ENCODE measurements at places on chromosomes 7 and 10.

DNA sequence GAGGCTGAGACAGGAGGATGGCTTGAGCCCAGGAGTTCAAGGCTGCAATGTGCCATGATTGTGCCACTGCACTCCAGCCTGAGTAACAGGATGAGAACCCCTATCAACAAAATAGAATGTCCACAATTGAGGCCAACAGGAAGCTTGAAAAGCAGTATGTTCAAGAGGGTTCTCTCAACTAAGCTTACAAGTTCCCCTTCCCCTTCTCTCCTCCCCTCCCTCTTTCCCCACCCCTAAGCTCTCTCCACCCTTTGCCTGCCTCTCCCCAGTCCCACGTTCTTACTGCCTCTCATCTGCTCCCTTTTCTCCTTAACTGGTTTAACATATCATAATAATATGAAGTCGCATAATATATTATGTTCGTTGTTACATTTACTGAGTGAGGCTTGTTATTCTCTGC, 35.4 kb downstream of the KIAA1549 start:
- no peak for DNase-seq

- DNase-seq, result no peak
These were observed 165.9 kb upstream of the PLXNA4 start for GRCh38 chr7:132742189-132742612.

GRCh38 chr10:127715782-127716378, 21.1 kb upstream of the FOXI2 start:
- no peak for DNase-seq

GRCh38 chr10:78212060-78212785, 178.6 kb downstream of the RPS24 start:
- no peak for DNase-seq

- DNase-seq, result no peak
These were observed 254.1 kb downstream of the DIP2C start for GRCh38 chr10:435397-435796.

GRCh38 chr7:98178321-98178720, 32.9 kb upstream of the BHLHA15 start:
- no peak for DNase-seq

GRCh38 chr7:139661043-139661440, 116.8 kb downstream of the HIPK2 start:
- no peak for DNase-seq

DNA sequence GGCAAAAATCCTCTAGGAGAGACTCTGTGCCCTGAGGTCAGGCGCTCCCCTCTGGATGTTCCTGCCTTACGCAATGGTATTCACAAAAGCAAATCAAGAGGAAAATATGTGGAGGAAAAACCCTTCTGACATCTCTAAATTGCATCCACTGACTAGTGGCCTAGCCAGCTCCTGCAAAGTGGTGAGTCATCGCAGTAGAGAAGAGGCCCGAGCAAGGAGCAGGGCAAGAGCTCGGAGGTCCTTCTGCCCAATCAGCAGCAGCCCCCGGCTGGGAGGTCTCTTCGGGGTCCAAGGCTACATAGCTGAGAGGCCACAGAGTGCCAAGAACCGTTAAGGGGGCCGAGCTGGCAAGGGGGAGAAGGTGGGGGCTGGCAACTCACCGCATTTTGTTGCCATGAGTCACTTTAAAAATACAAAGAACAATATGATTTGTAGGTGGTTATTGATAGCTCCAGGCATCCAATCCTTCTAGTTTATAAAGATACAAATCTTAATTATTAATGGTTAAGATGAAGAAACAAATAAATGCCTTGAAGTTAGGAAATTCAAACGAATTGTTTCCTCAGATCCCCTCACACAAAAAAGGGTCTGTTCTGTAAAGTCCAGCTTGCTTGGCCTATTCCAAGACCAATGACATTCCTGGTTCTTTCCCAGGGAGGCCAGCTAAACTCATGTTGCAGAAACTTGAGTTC, 161.6 kb downstream of the PKD1L1 start:
- DNase-seq, result no peak

GRCh38 chr7:32163141-32163806, 93.1 kb upstream of the PDE1C start:
- no peak for DNase-seq

DNA sequence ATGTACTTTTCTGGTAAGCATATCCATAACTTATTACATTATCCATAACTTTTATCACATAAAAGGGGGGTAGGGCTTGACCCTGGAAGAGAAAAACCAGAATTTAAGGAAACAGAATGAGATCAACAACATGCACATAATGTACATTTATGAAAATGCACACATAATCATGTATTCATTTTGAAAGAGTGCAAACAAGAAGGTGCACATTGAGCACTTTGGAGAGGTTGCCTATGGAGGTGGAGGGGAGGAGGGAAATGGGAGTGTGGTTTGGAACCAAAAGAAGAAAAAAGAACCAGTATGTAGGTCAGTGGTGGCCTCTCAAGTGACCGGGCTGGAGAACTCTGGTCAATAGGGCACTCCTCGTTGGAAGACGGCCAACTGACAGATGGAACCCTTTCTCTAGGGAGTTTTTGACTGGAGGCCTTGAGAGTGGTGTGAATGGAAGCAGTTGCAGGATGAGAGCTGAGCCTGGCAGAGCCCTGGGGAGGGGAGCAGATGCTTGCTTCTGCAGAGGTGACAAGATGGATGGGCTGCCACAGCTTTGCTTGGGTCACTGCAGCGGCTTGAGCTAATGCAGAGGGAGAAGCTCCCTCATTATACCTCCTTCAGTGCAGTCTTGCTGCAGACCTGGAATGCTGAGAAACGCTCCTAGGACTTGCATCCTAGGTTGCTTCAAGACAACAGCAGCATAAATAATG, 192.7 kb downstream of the SEC23IP start:
- DNase-seq, result no peak

GRCh38 chr10:123639131-123639530, 27.0 kb upstream of the GPR26 start:
- no peak for DNase-seq

DNA sequence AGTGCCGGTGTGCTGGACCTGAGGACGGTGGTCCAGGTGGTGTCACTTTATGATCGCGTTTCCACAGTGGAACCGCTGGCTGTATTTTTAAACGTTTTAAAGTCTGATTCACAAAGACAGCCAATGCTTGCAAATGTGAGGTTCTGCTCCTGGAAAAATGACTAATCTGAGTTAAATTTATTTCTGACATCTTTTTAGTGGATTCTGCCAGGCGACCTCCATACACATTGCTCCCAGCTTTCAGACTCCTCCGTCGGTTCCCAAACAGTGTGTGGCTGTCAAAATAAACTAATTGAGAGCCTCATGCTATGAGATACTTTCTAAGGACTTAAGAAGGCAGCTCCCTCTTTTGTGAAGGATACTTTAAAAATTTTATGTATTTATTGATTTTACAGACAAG, 12.7 kb upstream of the TTYH3 start:
- DNase-seq, result no peak

- DNase-seq, result no peak
These were observed 7.1 kb downstream of the NEBL start for GRCh38 chr10:20890009-20890408.

DNA sequence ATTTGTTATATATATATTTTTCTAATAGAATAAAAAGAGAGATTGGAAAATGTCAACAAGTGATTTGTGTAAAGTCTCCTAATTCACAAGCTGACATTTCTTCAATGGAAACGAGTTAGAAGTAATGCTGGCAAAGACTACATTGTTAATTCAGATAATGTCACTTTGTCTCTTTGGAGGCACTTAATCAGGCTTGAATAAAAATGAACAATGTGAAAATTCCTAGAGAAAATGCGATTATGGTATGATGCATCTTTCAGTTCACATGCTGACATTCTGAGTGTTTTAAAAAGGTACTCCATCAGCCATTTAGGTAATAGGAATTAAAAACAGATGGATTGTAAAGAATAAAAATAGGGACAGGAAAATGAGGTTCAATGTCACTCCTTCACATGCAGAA, 100.1 kb downstream of the SLC13A1 start:
- DNase-seq, result no peak

DNA sequence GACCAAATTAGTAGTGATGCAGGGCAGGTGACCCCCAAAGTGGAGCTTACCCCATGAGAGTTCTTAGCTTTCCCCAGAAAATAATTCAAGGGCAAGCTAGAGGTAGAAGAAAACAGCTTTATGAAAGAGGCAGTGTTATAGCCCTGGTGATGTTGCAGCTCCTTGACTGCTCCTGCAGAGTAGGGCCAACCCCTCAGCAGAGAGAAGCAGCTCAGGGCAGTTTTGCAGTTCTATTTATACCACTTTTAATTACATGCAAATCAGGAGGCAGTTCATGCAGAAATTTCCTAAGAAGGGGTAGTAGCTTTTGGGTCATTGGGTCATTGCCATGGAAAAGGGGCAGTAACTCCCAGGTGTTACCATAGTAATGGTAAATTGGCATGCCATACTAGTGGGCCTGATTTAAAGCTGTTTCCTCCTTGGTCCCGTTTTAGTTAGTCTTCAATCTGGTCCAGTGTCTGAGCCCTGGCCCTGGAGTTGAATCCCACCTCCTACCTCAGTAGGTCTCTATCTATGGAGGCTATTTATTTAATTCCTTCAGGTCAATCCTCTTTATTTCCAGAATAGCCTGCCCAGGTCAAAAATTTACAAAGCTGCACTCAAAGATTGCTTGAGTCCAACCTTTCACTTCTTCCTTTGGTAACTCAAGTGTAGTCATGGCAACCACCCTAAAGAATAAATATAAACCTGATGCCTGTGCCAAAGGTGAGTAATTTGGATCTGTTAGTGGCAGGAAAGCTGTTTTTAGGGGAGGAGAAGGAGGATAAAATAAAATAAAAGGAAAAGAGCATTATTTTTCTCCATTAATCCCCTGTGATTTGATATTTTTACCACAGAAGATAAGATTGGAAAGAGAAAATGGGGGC, 29.5 kb downstream of the PLXDC2 start:
- DNase-seq, result no peak

DNA sequence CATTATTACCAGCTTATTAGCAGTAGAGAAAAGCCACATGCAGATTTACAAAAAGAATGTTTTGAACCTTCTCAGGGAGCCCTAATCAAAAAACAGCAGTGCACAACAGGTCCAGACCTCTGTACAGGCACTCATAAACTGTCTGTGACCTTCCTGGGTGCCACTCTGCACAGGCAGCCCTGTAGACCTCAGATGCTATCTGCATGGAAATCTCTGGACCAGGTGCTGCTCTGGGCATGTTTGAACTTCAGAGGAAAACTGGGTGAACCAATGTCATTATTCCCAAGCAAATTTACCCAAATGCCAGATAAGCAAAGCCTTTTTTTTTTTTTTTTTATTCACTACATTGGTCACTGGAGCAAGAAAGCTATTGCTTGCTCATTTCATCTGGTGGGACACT, 104.2 kb downstream of the NPY start:
- no peak for DNase-seq

DNA sequence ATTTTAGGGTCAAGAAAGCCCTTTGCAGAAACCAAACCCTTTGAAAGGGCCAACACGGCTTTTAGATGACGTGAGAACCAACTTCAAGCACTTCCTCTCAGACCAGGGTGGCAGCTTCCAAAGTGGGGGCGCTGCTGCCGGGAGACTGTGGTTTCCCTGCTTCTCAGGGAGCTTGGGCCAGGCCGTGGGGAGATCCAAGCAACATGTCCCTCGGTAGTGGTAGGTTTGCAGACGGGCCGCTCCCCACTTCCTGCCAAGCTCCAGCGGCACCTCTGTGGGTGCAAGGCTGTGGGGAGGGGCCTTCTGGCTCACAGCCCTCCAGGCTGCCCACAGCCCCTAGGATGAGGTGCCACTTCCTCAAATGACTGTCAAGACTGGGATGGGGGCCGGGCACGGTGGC, 132.4 kb downstream of the FAM53B start:
- DNase-seq, result no peak

- DNase-seq, result no peak
These were observed 28.1 kb upstream of the CDH23 start for GRCh38 chr10:71368643-71369042.

GRCh38 chr7:4166340-4166739, 515.8 kb upstream of the FOXK1 start:
- DNase-seq, result no peak

DNA sequence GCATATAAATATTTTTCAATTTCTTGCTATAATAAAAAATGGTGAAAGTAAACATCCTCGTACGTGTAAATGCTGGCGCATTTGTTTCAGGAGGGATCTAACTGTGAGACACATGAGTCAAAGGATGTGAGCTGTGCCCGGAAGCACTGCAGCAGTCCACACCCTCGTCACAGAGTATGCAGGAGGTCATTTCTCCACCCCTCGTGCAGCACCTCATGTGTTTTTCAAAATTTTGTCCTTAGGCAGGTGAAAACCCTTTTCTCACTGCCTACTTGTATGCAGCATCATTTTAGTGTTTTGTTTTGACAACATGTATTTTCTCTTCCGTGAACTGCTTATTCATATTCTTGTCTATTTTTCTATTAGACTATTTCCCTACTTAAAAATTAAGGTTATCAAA, 162.7 kb downstream of the AVL9 start:
- no peak for DNase-seq

DNA sequence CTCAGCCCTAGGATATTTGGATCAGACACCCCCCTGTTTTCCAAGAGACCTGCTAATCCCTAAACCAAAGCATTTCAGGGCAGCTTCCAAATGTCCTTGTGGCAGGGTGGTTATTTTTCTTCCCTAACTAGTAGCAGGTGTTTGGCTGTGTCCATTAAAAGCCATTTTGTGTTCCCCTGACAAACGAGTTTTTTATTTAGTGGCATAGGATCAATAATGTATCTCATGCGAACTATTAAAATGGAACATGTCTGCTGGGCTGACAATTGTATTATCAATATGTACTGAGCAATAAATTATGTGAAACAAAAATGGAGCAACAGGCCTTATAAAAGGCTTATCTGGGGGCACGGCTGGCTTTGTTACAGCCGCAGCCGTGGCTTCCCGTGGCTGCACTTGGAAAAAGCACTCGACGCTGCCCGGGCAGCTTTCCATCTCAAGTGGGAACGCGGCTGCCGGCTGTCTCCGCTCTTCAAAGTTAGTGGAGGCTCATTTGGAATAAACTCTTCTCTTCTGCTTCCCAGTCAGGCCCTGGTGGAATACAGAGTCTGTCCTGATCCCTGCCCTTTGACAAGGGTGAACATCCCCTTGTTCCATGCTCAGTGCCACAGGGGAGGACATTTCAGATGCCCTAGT, 554.3 kb downstream of the TYW1 start:
- no peak for DNase-seq

DNA sequence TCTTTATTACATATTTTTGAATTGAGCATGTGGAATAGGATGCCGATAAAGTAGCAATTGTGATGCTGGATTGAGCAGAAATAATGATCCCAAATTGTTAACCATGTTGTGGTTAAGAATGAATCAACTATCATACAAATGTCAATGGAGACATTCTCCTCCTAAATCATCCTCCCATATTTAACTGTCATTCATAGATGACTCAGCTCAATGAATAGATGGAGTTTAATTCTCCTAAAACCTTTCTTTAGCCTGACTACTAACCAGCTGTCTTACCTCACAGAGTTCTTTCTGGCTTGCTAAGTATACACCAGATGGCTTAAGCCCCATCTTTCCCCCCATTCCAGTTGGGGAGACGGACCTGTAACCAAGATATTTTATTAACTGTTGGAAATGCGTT, 23.4 kb upstream of the NPS start:
- DNase-seq, result no peak

- DNase-seq, result no peak
These were observed 7.5 kb upstream of the TECTB start for GRCh38 chr10:112275512-112276245.

- DNase-seq, result no peak
These were observed 73.7 kb downstream of the INSIG1 start for GRCh38 chr7:155371331-155371883.
